ENCODE measurements at places on chromosomes 11 and 22.

GRCh38 chr11:59660621-59661020 lies 8.2 kb downstream of the PATL1 start:
- DNase-seq = no peak

DNA sequence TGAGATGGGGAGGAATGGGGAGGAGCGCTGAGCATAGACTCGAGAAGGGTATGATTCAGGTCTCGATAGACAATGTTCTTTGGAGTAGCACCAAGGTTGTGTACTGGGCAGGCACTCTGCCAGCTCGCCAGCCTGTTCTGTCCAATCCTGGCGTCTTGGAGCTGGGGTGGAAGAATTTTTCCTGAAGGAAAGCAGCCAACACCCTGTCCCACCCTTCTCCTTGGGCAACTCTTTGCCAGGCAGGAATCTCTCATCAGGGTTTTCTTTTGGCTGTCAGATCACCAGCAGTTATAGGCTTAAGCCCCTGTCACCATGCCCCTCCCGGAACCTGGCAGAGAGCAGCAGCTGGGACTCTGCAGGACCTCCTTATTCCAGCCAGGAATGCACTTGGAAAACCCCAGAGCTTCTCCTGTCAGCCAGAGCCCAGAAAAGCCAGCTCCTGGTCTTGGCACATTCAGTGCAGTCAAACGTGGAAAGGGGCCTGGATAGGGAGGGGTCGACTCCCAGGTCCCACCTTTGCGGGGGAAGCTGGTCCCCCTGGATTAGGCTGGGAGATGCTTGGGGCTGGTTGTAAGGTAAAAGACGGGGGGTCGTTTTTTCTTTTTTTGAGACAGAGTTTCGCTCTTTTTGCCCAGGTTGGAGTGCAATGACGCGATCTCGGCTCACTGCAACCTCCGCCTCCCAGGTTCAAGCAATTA lies 14.4 kb upstream of the SPTBN2 start:
- DNase-seq = no peak

GRCh38 chr11:100105982-100106358 lies 581.1 kb upstream of the ARHGAP42 start:
- DNase-seq = peak; percentile 64

GRCh38 chr11:15307619-15308024 lies 192.9 kb downstream of the INSC start:
- peak; percentile 87 for DNase-seq

- DNase-seq = no peak
Observed at GRCh38 chr11:28878025-28878424, 769.8 kb downstream of the METTL15 start.

DNA sequence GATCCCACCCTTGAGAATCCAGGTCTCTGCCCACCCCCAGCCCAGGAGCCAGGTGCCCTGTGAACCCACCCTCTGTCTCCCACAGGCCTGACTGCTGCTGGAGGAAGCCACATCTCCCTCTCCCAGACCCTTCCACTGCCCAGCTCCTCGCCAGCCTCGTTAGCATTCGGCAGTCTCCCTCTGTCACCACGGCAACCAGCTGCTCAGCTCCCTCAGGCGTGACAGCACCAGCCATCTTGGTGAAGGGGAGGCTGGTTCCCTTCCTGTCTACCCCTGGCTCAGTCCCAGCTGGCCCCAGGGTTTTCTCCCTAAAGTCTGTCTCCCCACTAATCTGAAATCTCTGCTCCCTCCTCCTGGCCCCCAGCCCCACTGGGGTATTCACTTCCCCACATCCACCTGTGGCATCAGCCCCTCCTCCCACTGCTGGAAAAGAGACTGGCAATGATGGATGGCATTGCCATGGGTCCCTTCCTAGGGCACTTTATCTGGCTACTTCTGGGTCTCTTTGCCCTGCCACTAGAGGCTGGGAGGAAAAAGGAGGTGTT lies 28.1 kb downstream of the NRXN2 start:
- peak; percentile 77 for DNase-seq
